Adrenal gland (tissue), 19 donors: ENCODE measurements at places on chromosomes 13 and 19. TPM values are rescaled to one million over a fixed set of nuclear protein-coding genes. Genes with fewer than 3 reads are reported as not detected.

DNA sequence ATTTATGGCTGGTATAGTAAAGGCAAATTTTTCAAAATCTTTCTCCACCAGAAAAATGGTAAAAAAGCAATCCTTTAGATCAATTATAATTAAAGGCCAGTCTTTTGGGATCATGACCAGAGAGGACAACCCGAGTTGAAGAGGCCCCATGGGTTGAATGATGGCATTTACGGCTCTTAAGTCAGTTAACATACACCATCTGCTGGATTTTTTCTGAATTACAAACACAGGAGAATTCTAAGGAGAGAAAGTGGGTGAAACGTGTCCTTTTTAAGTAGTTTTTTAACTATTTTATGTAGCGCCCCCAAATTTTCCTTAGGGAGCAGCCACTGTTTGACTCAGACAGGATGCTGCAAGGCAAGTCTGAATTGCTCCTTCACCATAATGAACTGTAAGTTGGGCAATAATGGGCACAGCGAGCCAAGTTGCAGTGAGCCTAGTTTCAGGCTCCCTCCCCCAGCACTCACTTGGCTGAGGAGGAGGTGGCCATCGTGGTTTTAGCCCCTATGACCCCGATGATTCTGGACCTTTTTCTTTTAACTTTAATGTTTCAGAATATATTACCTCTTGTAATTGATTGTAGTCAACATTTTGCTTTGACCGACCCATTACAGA lies 13.6 kb upstream of the ZNF611 start:
- H3K36me3 ChIP-seq = no peaks in the 10 kb centered on the region
- H3K4me1 ChIP-seq = no peaks in the 10 kb centered on the region
- DNase-seq = peak; percentile 21
- H3K4me3 ChIP-seq = no peak overlapping the region

PRRG2 gene
- 0.28 TPM for total RNA-seq

C19orf81 gene
- total RNA-seq = not detected

DNA sequence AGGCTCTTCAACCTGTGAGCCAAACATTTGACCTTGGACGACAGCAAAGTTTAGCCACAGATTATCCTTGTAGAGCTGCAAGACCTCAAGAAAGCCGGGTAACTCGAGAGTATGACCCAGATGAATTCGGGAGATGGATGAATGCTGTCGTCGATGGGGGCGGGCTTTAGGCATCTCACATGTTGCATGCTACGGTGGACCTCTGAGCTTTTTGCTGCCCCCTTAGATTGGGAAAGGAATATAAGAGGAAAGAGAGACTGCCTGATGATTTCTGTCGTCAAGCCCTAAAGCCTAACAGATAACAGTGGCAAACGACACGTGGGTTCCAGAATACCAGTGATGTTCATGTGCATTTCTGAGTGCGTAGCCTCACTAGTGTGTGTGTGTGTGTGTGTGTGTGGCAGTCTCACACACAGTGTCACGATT lies 730 bp upstream of the ABCC4 start:
- H3K4me1 ChIP-seq = no peaks in the 10 kb centered on the region
- no peak overlapping the region for H3K27ac ChIP-seq
- DNase-seq = no peak
- H3K36me3 ChIP-seq = no peaks in the 10 kb centered on the region
- no peaks in the 10 kb centered on the region for H3K27me3 ChIP-seq
- no peak overlapping the region for H3K4me3 ChIP-seq

DNA sequence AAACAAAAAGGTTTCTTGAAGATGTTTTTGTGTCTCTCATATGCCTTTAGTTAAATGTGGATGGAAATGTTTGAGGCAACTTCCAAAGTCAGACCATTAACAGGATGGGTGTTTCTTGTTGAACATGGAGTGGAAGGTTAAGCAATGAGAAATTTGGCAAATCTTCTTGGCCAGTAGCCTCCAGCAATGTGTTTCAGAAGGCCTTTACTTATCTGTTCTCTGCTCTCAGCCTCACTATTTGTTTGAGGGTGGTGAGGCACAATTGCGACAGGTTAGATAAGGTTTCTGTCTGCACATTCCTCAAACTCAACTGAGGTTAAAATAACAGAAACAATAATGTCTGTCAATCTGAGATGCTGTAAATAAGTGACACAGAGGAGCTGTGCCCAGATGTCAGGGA lies 1019.0 kb downstream of the DIAPH3 start:
- DNase-seq = no peak
- no peak overlapping the region for H3K4me3 ChIP-seq
- H3K27me3 ChIP-seq = no peaks in the 10 kb centered on the region

SIAH3 gene
- 0.21 TPM for total RNA-seq

ZNF578 gene
- total RNA-seq = 0.09 TPM

DNA sequence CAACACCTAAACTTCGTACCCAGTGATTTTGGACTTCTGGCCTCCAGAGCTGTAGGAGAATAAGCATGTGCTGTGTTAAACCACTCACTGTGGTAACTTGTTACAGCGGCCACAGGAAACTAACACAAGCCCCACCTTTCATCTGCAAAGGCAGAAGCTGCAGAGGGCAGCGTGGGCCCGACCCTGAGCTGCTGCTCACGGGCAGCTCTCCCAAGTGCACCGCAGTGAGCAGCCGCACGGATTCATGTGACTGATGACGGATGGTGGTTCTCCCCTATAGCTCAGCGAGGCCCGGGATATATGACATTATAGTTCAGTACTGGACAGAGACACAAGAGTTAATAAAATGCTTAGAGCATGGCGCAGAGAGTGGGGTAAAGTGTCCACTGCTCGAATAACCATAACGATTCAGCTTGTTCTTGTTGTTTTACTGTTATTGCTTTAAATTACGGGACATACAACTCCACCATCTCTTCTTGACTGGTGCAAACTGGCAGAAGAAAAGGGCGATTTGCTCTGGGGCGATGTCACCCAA lies 21.9 kb downstream of the VRK3 start:
- no peaks in the 10 kb centered on the region for H3K27me3 ChIP-seq
- H3K4me3 ChIP-seq = no peak overlapping the region
- no peaks in the 10 kb centered on the region for H3K36me3 ChIP-seq
- peak overlapping the region; percentile 57 for H3K27ac ChIP-seq
- no peak for DNase-seq
- H3K4me1 ChIP-seq = peaks cover 20% of the 10 kb centered on the region

- no peaks in the 10 kb centered on the region for H3K27me3 ChIP-seq
- no peaks in the 10 kb centered on the region for H3K36me3 ChIP-seq
- H3K27ac ChIP-seq = no peak overlapping the region
Observed at GRCh38 chr19:35206855-35207254, 21.7 kb downstream of the FAM187B start.

DNA sequence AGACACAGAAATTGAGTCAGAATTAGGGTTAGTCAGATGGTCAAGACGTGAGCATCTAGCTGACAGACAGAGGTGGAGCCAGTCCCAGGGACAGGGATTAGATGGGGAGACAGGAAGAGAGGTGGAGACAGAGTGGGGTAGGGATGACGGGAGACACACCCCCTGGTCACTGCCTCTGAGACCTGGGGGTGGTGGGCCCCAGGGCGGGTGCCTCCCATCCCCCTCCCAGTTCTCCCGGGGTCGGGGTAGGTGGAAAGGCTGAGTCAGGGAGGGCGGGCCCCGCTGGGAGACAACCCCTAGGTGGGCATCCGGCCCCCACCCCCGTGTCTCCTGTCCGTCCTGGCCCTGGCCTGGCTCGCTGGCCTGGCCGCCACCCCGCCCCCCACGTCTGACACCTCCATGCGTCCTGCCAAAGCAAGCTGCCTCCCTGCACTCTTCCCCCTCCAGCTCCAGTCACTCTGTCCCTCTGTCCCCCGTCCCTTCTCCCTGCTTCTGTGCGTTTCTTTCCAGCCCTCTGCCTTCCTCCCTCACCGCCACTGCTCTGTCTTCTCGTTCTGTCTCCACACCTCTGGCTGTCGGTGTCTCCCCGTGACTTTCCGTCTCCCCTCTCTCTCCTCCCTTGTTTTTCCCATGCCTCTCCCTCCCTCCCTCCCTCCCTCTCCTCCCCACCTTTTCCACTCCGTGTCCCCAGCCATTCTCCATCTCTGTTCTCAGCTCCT lies 15.1 kb downstream of the CCDC97 start:
- peak; percentile 82 for DNase-seq
- H3K27me3 ChIP-seq = no peaks in the 10 kb centered on the region
- H3K27ac ChIP-seq = peak overlapping the region; percentile 79
- peaks cover 33% of the 10 kb centered on the region for H3K4me1 ChIP-seq
- no peaks in the 10 kb centered on the region for H3K36me3 ChIP-seq

GRCh38 chr19:50780753-50781435 lies 9.3 kb upstream of the ACP4 start:
- H3K36me3 ChIP-seq = no peaks in the 10 kb centered on the region
- H3K4me3 ChIP-seq = no peak overlapping the region
- peaks cover 52% of the 10 kb centered on the region for H3K27me3 ChIP-seq
- H3K4me1 ChIP-seq = no peaks in the 10 kb centered on the region
- H3K27ac ChIP-seq = no peak overlapping the region
- DNase-seq = no peak

ZNF728 gene
- 2.3 TPM for total RNA-seq

GRCh38 chr13:54593504-54593903 lies 1564.9 kb downstream of the OLFM4 start:
- no peak overlapping the region for H3K27ac ChIP-seq
- H3K4me3 ChIP-seq = no peak overlapping the region
- H3K4me1 ChIP-seq = no peaks in the 10 kb centered on the region
